GDM1 (cell line): ENCODE measurements at places on chromosomes 11 and 22.

DNA sequence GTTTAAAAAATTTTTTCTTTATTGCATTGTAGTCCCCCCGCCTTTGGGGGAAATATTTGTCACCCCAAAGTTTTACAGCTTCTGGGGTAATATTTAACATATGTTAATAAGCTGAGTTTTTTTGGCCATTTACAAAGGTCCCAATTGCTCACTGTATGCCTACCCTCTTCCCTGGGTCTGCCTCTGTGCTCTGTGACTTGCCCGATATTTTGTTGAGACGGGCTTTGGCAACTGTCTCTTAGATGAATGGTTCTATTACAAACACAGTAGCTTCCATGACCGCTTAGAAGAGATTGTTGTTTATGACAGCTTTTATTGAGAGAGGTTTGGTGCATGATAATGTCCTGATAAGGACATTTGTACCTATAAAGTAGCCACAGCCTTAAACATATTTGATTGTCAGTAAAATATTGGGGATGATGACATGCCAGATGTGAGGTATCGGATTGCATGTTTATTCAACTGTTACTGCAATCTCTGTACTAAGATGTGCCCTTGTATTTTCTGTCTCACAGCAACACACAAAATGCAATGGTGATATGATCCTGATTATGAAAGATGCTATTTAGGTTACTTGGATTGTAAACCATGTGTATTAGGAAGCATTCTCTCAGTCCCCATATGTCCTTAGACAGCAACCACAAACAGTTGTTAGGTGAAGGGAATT lies 103.1 kb downstream of the TEAD1 start:
- no peak for DNase-seq

DNA sequence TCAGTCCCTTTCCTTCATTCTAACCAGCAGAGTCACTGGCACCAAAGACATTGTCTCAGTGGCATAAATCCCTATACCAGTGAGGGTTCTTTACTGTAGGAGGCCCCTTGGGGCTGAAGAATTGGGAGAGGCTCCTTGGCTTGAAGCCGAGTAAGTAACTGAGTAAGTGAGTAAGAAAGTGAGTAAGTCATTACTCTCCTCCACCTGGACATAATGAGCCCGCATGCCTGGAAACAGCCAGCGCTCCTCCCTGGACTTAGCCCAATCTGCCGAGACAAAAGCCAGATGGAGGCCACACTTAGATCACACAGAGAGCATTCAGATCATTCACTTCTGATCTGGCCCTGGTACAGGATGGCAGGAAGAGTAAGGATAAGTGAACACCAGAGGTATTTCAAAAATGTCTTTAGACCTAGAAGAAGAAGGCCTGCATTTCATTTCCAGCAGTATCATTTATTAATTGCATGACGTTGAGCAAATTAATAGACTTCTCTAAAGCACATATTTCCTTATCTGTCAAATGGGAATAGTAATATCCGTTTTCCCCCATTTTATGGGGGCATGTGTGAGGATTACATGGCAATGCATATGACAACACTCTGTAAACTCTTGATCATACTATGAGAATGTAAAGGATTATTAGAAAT lies 8.2 kb upstream of the MICAL3 start:
- DNase-seq, result no peak

GRCh38 chr11:22930816-22931594 lies 70.7 kb upstream of the CCDC179 start:
- no peak for DNase-seq

GRCh38 chr22:29641042-29641699 lies 37.7 kb downstream of the NF2 start:
- no peak for DNase-seq

DNA sequence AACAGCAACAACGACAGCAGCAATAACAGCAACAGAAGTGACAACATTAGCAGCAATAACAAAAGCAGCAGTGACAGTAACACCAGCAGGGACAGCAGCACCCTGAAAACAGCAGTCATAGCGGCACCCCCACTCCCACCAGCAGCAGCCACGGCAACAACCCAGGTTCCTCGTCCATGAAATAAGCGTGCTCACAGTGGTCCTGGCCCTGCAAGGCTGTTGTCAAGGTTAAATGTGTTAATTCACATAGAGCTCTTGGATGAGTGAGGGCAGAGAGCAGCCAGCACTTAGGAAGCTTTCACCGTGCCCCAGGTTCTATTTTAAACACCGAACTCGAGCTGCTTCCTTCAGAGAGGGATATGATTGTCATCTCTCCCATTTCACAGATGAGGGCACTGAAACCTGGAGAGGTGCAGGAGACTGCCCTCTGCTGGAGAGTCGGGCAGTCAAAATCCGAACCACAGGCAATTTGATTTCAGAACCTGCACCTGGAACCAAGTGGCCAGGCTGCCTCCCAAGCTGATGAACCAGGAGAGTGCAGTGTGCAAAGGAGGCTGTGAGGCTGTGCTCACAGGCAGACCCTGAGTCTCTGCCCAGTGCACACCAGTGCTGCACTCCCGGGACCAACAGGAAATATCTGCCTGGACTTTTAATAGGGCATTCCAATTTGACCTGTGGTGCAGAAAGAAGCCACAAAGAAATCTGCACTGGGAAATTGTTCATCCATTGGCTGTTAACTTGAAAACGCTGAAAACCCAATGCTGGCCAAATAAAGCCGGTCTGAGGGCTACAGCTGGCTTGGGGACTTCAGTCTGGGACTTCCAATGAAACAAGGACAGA lies 22.9 kb upstream of the FGF3 start:
- DNase-seq, result no peak

DNA sequence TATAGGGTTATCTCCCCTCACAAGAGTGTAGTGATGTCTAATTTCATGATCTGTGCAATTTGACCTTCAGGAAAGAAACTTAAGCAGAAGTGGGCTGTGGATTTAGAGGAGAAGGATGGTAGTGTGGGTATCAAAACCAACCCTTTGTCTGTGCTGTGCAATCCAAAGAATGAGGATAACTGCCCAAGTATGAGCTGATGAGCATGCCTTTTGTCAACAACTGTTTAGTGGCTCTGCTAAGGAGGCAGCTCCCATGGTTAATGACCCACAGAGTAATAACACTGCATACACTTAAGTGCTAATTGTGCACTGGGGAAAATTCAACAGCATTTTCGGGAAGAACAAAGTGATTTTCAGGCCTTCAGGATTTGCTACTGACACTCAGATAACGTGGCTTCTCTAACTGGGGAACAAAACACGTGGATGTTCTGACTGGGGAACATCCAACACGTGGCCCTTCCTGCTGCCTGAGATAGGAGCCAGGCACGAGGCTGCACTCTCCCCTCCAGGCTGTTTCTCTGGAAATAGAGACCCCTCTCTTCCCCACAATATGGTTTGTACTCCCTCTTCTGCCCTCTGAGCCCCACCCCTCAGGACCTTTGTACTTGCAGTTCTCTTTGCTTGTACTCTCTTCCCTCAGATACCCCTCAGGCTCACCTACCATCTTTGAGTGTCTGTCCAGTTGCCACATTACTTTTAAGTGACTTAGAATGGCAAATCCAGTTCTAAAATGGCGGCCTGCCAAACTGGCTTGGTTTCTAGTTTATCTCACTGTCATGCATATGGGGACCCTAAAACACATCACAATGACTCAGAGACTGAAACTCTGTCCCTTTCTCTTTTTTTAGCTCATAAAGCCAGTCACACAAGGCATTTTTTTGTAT lies 234.9 kb upstream of the POU2AF2 start:
- no peak for DNase-seq

DNA sequence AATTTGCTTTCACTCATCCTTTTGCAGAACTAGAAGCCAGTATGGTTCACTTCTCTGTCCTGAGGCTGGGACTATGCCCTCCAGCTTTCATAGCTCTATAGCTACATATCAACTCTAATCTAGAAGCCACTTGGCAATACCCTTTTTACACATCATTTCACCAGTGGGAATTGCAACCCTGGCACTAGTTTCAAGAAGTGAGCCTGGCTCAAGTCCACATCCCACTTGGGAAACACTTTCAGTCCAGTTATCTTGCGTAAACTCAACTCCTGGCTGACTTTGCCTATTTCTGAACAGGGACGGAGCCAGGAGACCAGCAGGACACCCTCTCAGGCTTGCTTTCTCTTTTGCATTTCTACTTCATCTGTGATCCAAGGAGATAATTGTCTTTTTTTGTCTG lies 19.9 kb upstream of the FAT3 start:
- DNase-seq, result no peak

DNA sequence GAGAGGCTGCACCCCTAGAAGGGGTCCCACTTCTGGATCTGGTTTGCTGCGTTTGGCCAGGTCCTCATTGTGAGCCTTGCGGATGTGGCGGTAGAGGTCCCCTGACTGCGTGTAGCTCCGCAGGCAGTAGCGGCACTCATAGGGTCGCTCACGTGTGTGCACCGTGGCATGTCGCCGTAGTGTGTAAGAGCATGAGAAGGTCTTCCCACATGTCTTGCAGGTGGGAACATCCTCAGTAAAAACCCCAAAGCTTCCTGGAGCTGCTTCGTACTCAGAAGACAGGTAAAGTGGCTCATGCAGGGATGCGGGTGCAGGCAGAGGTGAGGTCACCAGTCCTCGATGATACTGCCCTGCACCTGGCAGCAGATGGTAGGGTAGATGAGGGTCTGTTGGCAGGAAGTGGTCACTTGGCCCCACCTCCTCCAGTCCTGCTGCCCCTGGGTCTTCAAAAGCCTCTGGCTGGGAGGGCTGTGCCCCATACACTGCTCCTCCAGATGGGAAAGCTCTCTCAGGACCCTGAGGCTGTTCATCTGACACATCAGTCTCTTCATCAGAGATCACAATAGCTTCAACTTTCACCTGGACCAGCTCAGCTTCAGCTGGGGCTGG lies 1.7 kb downstream of the ZBTB3 start:
- DNase-seq, result no peak

GRCh38 chr11:3341298-3341697 lies 37.6 kb downstream of the ZNF195 start:
- DNase-seq, result peak; percentile 18

- DNase-seq, result no peak
These were observed 1487.0 kb downstream of the LRRC4C start for GRCh38 chr11:39972461-39972860.

GRCh38 chr11:61860054-61860903 lies 31.1 kb downstream of the FADS3 start:
- no peak for DNase-seq

DNA sequence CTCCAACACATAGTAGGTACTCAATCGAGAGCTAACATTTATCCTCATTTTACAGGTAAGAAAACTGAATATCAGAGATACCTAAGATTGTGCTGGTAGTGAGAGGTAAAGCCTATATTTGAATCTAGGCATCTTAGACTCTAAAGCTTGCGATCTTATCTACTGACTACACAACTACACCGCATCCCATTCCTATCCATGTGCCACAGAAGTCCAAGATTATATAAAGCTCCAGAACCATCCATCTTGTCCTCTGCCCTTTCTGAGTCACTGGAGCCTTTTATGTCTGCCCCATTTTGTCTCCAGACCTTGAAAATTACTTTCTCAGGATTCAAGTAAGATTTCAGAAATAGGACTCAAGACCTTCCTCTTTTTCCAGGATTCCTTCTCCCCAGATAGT lies 84.4 kb downstream of the OR5AK2 start:
- DNase-seq, result no peak
